ENCODE measurements at places on chromosomes 1 and 21.

DNA sequence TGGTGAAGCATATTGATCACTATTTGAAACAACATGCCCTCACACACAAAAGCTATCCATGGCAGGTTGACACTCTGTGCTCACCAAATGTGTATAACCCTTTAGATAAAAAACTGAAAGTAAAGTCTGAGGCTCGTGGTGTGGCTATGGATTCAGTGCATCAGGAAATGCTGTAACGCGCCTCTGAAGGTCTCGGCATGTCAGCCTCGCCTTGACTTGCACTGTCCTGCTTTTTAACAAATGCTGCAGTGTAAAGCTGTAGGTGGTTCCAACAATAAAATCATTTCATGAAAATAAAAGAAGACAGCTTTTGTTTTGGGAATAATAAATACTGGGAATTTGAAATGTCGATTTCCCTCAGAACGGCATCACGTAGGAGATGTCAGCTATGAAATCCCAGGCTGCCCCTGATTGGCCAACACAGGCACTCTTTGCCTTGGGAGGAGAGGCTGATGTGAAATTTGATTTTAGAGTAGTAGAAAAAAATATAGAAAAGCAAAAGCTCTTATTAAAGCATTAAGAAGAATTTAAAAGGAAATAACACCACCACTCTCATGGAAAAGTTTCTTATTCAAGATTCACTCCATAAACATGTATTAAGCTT, 168.2 kb downstream of the DSCAM start:
- DNase-seq = no peak

- no peak for DNase-seq
These were observed 12.4 kb upstream of the GBP4 start for GRCh38 chr1:89211035-89211634.

- no peak for DNase-seq
These were observed 4.4 kb downstream of the PCAT6 start for GRCh38 chr1:202815120-202815519.

GRCh38 chr1:29251164-29252124, 15.1 kb downstream of the PTPRU start:
- DNase-seq = no peak

- no peak for DNase-seq
These were observed 64.7 kb downstream of the SLC35A3 start for GRCh38 chr1:100034470-100034869.

GRCh38 chr1:193216920-193217319, 30.5 kb upstream of the B3GALT2 start:
- peak; percentile 17 for DNase-seq

- DNase-seq = no peak
These were observed 13.8 kb upstream of the SPRR5 start for GRCh38 chr1:152933196-152933595.

DNA sequence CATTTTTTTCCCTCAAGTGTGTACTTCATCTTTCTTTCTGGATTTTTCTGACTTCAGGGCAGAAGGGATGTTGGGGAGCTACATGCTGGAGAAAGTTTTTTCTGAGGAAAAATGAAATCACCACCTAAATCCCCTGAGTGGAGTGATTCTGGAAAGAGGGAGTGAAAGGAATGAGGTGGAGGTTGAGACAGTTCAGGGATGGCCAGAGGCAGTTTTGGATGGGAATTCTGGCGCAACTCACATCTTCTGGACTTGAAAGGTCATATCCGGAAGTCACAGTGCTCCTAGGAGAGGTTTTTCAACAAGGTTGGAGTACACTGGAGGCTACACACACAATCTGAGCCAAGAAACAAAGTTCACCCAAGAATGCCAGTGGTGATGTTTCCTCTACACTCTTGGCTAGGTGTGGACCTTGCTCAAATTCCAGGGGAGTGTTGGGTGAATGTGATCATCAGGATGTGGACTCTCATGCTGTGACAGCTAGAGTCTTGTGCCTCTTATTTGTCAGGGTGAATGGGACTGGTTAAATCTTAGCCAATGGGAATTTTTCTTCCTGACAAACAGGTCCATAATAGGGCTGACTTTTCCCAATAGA, 161.5 kb downstream of the HLX start:
- no peak for DNase-seq

DNA sequence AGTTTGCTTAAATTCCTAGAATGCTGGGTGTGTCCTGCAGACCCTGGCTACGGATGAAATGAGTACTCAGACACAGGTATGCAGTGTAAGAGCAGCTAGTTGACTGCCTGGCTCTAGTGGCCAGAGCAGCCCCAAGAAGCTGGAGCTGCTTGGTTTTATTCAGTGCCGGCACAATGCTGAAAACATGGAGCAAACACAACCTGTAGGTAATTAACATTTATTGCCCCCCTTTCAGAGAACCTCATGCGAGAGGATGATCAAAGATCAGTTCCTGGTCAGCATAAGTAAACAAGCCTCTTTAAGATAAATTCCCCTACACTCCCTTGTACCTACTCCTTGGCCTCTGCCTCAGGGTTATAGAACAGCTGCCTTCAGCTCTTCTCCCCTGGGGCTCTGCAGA, 43.2 kb downstream of the MRPS6 start:
- no peak for DNase-seq

DNA sequence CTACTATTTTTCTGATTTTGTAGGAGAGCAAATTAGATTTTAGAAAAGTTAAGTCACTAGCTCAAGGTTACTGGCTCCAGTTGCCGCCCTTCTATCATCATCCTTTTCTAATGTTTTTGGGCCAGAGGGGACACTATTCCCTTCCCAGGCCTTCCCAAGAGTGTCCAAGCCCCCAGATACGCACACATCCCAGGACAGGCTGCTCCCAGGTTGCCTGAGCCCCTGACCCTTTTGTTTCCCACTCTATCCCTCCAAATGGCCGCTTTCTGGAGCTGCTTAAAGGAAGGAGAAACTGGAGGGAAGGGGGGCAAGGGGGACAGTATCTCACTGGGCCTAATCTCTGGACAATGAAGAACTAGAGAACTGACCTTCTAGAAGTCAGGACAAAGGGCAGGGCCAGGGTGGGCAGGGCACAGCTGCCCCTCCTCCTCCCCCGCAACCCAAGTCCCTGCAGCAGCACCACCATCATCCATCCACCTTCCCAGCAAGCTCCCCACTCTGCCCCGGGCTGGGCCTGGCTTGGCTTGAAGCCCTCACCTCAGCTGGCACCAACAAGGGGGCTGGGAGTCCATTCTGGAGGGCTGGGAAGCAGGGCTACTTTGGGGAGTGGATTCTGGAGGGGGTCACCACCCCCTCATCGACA, 1.1 kb upstream of the MAP7D1 start:
- no peak for DNase-seq

GRCh38 chr1:12678820-12679219, 34.9 kb downstream of the AADACL4 start:
- DNase-seq = no peak

GRCh38 chr1:66282891-66283621, 250.9 kb upstream of the SGIP1 start:
- DNase-seq = no peak

- no peak for DNase-seq
These were observed 1.2 kb downstream of the DHRS3 start for GRCh38 chr1:12616709-12617373.

DNA sequence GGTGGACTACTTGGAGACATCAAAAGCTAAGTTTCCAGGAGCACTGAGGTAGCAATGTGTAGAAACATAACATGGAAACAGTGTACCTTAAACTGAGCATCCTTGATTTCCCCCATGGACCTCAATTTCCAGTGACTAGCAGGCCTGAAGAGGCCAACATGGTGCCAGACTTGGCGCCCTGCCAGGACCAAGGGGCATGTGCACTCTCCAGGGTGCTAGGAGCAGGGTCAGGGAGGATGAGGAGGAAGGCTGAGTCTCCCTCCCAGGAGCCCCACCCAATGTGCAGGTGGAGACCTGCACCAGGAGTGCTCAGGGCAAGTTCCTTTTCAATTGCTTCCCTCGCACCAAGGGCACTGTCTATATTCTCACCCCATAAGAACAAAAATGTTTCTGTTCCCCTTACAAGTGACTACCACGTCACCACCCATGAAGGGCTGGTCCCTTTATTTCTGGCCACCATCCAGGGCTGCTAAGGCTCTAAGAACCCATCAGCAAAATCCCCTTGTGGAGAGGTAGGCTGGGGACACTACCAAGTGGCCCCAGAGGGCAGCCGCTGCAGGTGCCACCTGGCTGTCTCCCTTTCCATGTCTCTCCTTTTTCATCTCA, 39.2 kb downstream of the MX1 start:
- peak; percentile 11 for DNase-seq

DNA sequence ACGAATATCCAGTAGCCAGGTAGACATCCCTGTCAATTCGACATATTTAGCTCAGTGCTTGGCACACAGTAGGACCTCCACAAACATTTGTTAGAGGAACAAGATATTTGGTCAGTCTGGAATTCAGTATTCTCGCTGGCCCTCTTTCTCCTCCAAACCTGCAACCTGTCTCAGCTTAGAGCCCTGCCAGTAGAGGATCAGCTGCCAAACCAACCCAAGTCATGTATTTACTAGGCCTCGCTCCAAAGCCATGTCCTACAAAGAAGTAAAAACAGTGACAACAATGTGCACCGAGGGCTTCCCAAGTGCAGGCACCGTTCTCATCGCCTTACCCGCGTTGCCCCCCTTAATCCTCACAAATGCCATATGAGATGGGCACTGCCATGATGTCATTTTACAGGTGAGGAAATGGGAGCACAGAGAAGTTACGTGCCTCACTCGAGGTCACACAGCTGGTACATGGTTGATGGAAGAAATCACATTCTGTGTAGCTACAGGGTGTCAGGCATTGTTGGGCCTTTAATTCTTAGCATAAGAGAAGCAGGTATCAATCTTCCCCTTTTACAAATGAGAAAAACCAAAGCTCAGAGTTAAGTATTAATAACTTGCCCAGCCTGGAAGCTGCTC, 26.0 kb upstream of the CDCA8 start:
- DNase-seq = no peak

GRCh38 chr1:205664399-205665017, 15.8 kb downstream of the SLC45A3 start:
- no peak for DNase-seq

DNA sequence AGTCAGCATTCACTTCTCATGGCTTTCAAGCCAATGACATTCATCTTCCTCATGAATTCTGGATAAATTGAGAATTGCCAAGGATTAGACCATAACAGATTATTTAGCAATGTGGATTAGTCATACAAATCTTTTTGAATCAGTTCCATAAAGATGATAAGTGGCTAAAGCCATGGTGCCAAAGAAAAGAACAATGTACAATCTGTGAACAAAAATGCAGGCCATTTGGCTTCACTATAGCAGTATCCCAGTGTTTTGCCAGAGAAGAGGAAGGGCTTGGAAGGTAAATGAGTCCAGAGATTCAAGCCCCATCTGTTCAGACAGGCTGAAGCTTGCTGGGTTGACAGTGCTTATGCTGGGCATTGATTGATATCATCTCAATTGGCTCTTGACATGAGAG, 376.4 kb upstream of the LRRC7 start:
- no peak for DNase-seq

GRCh38 chr1:43123031-43123430, 49.1 kb downstream of the EBNA1BP2 start:
- DNase-seq = no peak

GRCh38 chr1:47536646-47537118, 98.8 kb downstream of the FOXD2 start:
- no peak for DNase-seq

DNA sequence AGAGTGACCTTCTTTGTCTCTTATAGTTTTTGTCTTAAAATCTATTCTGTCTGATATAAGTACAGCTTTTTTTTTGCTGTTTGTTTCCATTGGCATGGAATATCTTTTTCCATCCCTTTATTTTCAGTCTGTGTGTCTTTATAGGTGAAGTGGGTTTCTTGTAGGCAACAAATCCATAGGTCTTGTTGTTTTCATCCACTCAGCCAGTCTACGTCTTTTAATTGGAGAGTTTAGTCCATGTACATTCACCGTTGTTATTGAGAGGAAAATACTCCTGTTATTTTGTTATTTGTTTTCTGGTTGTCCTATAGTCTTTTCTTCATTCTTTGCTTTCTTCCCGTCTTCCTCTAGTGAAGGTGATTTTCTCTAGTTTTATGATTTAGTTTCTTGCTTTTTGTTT, 115.9 kb downstream of the IFI44 start:
- no peak for DNase-seq

DNA sequence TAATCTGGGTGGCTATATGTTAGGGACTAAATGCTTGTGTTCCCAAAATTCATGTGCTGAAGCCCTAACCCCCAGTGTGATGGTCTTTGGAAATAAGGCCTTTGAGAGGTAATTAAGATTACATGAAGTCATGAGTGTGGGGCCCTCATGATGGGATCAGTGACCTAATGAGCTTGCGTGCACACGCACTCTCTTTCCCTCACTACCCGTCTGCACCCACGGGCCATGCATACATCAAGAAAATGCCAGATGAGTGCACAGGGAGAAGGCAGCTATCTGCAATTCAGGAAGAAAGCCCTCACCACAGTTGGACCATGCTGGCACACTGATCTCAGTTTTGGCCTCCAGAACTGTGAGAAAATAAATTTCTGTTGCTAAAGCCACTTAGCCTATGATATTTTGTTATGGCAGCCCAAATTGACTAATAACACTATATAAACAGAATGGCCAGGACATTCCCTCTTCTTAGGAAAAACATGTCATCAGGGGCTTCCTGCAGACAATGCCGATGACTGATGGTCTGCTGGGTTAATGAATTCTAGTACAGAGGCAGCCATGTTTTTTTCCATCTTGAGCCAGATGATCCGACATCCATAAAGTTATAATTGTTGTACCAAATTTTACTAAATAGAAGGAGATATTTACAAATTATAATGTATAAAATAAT, 18.1 kb upstream of the MYOG start:
- no peak for DNase-seq

DNA sequence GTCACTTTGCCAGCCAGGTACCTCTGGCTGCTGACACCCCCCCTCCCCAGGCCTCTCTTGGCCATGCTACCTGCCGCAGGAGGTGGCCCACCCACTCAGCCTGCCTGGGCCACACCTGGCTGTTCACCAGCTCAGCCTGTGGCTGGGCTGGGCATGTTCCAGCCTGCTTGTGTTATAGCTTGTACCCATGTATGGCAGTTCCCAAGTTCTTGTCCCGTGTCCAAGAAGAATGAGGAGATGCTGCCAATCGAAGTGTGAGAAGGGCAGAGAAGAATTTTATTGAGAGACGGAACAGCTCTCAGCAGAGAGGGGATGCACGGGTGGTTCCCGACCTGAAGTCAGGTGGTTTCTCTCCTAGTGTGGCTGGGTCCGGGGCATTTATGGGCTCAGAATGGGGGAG, 3.9 kb upstream of the MMEL1 start:
- DNase-seq = no peak

DNA sequence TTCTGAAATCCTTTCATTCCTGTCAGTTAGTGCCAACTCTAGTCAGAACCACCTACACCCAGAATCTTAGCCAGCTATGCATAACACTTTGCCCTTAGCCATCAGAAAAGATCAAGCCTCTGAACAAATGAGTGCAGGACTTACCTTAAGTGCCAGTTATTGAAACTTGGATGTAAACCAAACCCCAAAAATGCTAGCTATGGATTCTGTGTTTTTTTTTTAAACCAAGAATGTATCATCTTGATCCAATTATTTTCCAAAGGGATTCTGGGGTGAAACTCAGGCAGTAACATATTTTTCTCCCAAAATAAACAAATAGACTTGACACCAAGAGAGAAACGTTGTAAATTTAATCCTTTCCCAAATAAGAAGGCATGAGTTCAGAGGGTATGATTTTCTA, 538.6 kb upstream of the ADAMTS5 start:
- no peak for DNase-seq

GRCh38 chr1:225851805-225852204, 30.4 kb downstream of the TMEM63A start:
- peak; percentile 86 for DNase-seq
